Psoas muscle (tissue), 8 donors: ENCODE measurements at places on chromosomes 16 and 17. TPM values are rescaled to one million over a fixed set of nuclear protein-coding genes. Genes with fewer than 3 reads are reported as not detected.
A peak's percentile ranks its signal among the peaks of the same experiment; 100 is the strongest.

The KRT40 gene
- not detected for total RNA-seq

The ST6GALNAC1 gene
- 3.6 TPM for total RNA-seq

The TBC1D3I gene
- 0.78 TPM for total RNA-seq

The SLC9A5 gene
- total RNA-seq: 0.59 TPM

The ESRP2 gene
- total RNA-seq: not detected

- DNase-seq: no peak
These were observed 76.1 kb downstream of the RAI1 start for GRCh38 chr17:17757391-17757791.

DNA sequence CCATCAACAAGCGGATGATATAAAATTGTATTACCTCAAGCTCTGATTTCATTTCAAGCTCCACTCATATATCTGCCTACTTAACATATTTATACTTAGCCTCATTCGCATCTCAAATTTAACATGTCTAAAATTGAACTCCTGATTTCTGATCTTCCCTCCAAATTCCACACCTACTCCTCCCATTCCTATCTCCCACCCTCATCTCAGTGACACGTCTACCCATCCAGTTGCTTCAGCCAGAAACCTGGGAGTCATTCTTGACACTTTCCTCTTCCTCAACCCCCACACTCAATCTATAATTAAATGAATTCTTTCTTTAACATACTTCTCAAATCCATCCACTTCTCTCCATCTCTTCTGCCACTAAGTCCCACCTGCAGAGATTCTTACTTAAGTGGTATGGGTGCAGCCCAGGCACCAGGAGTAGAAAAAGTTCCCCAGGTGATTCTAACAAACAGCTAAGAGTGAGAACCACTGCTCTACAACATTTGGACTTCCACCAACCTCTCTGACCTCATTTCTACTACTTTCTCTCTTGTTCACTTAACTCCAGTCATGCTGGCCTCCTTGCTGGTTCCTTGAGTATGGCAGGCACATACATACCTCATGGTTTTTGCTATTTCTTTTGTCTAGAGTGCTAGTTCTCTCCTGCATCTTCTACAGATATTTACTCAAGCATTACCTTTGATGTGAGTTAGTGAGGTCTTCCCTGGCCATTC is 18.1 kb downstream of the SPOP start:
- DNase-seq: no peak

DNA sequence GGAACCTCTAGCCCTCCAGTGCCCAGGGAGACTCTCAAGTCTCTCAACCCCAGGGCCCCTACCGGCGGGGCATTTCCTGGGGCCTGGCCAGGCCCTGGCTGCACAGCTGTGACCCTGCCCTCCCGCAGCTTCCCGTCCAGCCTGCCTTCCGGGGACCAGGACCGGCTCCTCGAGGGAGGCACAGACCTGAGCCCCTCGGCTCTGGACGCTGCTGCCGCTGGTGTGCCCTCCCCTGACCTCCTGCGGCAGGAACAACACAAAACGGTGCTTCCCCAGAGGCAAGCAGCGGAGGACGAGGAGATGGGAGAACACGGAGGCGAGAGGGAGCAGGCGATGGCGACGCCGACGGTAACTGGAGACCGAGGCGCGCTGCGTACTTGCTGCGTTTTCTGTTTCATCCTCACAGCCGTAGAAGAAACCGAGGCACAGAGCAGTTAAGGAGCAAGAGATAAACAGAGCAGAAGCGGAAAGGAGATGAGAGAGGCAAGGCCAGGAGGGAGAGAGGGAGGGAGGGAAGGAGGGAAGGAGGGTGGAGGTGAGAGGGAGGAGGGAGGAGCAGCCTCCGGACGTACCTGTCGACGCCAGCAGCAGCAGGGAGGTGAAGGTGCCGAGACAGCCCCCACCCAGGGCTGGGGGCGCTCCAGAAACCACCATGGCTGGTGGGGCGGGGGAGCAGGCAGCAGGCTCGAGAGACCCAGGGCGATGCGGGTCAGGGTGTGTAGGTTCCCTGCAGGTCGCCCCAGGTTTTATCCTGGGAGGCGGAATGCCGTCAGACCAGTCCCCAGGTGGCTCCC is at the start of gene PRSS22:
Gene PRSS22, minus strand, starts transcription at position 720 of the 794 bp plus-strand sequence. Its CDS starts 66 bp downstream, at position 654.
- DNase-seq: peak; percentile 44

GRCh38 chr16:73794994-73795393 is 501.6 kb upstream of the PSMD7 start:
- peak; percentile 47 for DNase-seq

GRCh38 chr16:57084257-57084770 is 8.1 kb upstream of the CPNE2 start:
- DNase-seq: peak; percentile 65

DNA sequence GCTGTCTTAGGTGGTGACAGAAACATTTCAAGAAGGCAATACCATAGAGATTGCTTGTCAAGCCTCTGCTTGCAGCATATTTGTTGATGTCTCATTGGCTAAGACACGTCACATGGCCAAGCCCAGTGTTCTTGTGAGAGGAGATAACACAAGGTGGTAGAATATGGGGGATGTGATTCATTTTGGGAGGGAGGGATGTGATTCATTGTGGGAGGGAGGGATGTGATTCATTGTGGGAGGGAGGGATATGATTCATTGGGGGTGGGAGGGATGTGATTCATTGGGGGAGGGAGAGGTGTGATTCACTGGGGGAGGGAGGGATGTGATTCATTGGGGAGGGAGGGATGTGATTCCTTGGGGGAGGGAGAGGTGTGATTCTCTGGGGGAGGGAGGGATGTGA is 470.5 kb upstream of the SALL1 start:
- no peak for DNase-seq

DNA sequence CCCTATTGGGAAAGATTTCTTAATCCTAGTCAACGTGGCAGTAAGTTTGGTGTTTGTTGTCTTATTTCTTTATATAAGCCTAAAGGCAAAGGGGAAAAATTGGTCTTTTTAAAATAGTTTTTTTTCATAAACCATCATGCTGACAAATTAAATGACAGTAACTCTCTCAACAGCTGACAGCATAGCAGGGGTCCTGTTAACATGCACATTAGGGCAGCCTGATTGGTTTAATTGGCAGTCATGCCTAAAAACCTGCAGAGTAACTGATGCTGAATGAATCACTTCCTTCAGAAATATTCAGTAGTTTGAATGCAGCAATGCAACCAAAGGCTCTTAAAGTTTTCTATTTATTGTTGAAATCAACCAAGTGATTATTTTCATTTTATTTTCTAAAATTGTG is 85.4 kb downstream of the ITFG1 start:
- no peak for DNase-seq

DNA sequence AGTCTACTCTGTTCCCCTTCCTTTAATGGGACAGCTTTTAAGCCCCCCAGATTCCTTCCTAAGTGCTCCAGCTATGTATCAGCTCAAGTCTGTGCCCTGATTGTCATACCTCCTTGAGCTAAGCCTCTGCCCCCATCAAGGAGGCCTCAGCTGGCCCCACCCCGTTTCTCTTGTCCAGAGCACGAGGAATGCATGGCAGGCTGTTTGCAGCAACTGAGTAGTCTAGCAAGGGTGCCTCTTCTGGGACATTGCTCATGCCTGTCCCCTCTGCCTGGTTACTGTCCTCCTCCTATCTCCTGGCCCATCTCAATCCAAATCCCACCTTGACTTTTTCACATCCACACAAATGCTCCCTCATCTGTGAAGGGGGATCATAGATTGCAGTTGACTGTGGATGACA is 27.8 kb upstream of the TMEM220 start:
- DNase-seq: no peak

DNA sequence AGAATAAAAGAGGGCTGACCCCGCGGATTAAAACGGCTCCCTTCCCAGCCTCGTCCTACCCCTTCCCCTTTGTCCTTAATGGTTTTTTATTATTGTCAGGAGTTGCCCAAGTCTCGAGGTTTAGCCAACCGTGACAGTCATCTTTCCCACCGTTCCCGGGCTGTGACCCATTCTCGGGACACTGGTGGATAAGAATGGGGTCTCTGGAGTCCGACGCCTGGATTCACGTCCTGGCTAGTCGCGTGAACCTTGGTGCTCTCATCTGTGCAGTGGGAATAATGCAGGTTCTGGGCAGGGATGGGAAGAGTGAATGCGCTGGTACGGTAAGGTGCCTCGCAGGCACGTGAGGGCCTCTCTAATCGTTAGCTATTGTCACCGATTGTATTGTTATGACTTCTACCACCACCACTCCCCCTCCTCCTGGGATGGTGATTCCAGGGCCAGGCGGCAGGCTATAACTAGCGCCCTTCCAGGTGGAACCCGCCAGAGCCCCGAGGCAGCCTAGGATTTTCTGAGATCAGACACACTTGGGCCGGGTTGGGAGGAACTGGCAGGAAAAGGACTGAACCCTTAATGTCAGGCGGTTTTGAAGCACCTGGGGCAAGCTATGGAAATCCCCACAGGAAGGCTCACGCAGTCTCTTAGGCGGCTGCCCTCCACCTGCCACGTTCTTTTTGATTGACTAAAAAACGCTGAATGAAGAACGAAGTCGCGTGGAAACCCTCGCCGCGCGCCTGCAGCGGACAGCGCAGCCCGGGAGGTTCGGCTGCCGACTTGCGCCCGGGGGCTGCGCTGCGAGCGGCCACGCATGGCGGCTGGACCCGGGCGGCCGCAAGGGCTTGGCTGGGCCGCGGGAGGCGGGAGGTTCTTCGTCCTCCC is 2.7 kb downstream of the HS3ST3B1 start:
- no peak for DNase-seq

DNA sequence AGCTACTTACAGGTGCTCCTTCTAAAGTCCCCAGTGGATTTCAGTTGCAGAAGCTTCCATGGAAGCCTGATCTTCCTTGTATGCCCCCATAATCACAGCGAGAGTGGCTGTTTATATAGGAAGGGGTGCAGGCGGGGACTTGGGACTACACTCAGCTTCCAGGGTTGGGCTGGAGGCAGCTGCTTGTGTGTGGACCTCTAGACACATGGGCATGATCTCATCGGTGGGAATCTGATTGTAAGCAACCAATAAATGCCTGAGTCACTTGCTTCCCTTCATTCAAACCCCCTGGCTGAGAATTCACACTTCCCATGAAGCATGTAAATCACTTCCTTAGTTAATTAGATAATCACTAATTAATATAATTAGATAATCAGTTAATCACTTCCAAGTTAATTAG is 1.0 kb upstream of the KRT20 start:
- DNase-seq: no peak

DNA sequence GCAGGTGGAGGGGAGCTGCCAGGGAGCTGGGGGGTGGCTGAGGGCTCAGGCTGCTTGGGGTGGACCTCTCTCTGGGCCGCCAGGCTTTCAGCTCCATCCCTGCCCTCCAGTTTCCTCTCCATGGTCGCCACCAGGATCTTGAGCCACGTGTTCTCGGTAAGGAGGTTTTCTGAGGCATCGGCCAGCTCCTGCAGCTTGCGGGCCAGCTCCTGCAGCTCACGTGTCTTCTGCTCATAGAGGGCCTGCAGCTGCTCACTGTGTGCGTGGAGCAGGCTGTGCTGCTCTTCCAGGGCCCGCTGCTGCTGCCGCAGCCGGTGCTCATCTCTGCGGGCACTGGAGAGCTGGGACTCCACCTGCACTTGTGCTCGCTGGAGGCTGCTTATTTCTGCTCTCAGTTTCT is 11.0 kb downstream of the SNN start:
- no peak for DNase-seq

DNA sequence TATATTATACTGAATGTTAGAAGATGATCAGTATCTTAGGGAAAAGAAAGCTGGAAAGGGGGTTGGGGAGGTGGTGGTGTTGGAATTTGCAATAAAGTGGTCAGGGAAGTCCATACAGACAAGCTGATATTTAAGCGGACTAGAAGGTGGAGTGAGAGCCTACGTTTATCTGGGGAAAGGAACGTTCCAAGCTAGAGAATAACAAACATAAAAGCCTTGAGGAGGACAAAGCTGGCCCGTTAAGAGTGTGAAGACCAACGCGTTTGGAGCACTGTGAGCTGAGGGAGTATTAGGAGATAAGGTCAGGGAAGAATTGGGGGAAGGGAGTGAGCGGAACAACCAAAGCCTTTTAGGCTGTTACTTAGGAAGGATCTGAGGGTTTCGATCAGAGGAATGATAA is 1.4 kb downstream of the DDX42 start:
- DNase-seq: no peak

GRCh38 chr17:65055708-65056638 is 567 bp downstream of the GNA13 start:
- DNase-seq: peak; percentile 72

DNA sequence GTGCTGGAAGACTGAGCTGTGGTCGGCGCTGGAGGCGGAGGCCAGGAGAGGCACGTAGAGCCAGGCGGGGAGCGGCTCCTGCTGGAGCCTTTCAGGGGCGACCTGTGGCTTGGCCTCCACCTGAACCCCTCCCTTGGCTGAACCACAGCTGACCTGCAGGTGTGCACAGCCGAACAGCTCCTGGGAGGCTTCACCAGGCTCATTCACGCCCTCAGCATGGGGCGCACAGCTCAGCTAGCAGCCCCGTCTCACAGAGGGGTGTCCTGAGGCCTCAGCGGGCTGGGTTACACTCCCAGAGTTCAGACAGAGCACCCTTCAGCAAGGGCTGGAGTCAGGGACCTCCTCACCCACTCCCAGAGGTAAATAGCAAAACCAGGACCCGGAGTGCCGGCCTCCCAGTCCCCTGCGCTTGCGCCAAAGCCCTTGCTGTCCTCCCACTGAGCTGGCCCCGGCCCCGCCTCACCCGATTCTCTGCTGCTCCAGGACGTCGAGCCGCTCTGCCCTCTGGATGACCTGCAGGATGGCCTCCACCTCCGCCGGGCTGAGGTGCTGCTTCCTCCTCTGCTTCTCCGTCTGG is 31.7 kb downstream of the RPH3AL start:
- DNase-seq: no peak

GRCh38 chr16:89176147-89176690 is 4.7 kb downstream of the CDH15 start:
- DNase-seq: no peak

GRCh38 chr17:76132574-76133338 is 8.3 kb downstream of the FOXJ1 start:
- no peak for DNase-seq

DNA sequence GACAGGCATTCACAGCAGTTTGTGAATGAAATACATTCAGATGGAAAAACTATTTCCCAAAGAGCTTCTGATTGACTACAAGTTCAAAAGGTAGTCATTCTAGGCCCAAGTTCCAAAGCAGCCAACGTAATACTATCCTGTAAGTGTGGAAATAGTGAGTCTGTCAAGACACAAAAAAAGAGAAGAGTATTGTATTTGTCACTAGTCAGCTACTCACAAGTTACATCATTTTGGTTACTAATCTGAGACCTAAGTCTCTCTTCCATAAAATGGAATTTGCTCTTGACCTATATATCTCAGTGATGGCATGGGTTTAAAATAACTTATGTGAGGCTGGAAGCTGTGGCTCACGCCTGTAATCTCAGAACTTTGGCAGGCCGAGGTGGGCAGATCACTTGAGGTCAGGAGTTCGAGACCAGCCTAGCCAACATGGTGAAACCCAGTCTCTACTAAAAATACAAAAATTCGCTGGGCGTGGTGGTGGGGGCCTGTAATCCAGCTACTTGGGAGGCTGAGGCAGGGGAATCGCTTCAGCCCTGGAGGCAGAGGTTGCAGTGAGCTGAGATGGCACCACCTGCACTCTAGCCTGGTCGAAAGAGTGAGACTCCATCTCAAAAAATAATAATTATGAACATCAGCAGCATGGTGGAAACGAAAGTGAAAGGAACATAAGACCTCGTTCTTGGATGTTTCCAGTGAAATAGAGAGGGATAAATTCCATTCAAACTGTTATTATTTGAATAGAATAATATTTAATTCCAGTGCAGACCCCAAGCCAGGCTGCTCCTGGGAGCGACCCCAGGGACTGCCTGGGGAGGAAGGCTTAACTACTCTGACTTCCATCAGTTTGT is 2.9 kb downstream of the CMC2 start:
- DNase-seq: no peak
